ENCODE measurements at places on chromosomes 1 and 21. TPM values are rescaled to one million over a fixed set of nuclear protein-coding genes. Genes with fewer than 3 reads are reported as not detected.

Gene SH2D1B
- total RNA-seq, result 2.1 TPM

Gene PTAFR
- total RNA-seq, result 0.85 TPM

Gene TMIGD3
- total RNA-seq, result not detected

Gene CLDN14
- total RNA-seq, result not detected

Gene BCL2L15
- total RNA-seq, result not detected

Gene EDARADD
- not detected for total RNA-seq

Gene BCAS2
- 32.8 TPM for total RNA-seq

Gene ESRRG
- 18.7 TPM for total RNA-seq

Gene RIPK4
- total RNA-seq, result not detected

Gene GUCA2A
- not detected for total RNA-seq

Gene ATXN7L2
- 8.9 TPM for total RNA-seq

Gene SERPINC1
- 4.5 TPM for total RNA-seq

Gene COL6A2
- 44.0 TPM for total RNA-seq

Gene GGPS1
- total RNA-seq, result 14.5 TPM

Gene PRAMEF2
- total RNA-seq, result not detected

Gene AGO1
- 12.5 TPM for total RNA-seq

Gene ETV3L
- not detected for total RNA-seq

Gene TDRD10
- total RNA-seq, result 0.62 TPM

Gene DNAI4
- 0.19 TPM for total RNA-seq

Gene GPATCH3
- 14.3 TPM for total RNA-seq

Gene KRTAP19-1
- total RNA-seq, result not detected

Gene CHIT1
- total RNA-seq, result not detected

Gene HPDL
- total RNA-seq, result 0.16 TPM

Gene TNFRSF18
- not detected for total RNA-seq

Gene MRAP
- not detected for total RNA-seq

Gene UBE2U
- total RNA-seq, result not detected

Gene INKA2
- 4.7 TPM for total RNA-seq

Gene IL19
- total RNA-seq, result not detected

Gene SIPA1L2
- 4.6 TPM for total RNA-seq

Gene PGM1
- total RNA-seq, result 713 TPM

Gene COL9A2
- 8.9 TPM for total RNA-seq

Gene CRNN
- not detected for total RNA-seq

Gene ACTL8
- not detected for total RNA-seq

Gene RGS13
- not detected for total RNA-seq

Gene EFNA3
- total RNA-seq, result 1.8 TPM

Gene DNALI1
- 2.9 TPM for total RNA-seq

Gene HMCN1
- total RNA-seq, result 5.3 TPM

Gene C1QB
- total RNA-seq, result 30.6 TPM

Gene AURKAIP1
- 288 TPM for total RNA-seq

Gene RASSF5
- total RNA-seq, result 6.2 TPM

Gene DENND2D
- total RNA-seq, result 0.84 TPM

Gene NECTIN4
- total RNA-seq, result not detected

Gene TDRKH
- 5.3 TPM for total RNA-seq

Gene TNNI3K
- total RNA-seq, result 8.6 TPM

Gene DENND4B
- 38.0 TPM for total RNA-seq

Gene NT5C1A
- total RNA-seq, result 10.8 TPM

Gene APCS
- total RNA-seq, result 1.5 TPM

Gene FAM3B
- total RNA-seq, result not detected

Gene ZMYND12
- total RNA-seq, result not detected

Gene OR2W3
- total RNA-seq, result not detected

Gene PLA2G4A
- 0.44 TPM for total RNA-seq

Gene ELAPOR1
- total RNA-seq, result not detected

Gene TAL1
- 0.59 TPM for total RNA-seq

Gene HLX
- total RNA-seq, result 8.3 TPM

Gene MIXL1
- total RNA-seq, result not detected

All from gastrocnemius medialis (tissue), 4 donors.